Right atrium auricular region (tissue), 2 donors: ENCODE measurements at places on chromosomes 4 and X. TPM values are rescaled to one million over a fixed set of nuclear protein-coding genes. Genes with fewer than 3 reads are reported as not detected.

- no peak overlapping the region for H3K27ac ChIP-seq
- no peaks in the 10 kb centered on the region for H3K36me3 ChIP-seq
- DNase-seq: no peak
- no peaks in the 10 kb centered on the region for H3K27me3 ChIP-seq
Observed at GRCh38 chrX:150621652-150622051, 53.2 kb downstream of the MTM1 start.

DNA sequence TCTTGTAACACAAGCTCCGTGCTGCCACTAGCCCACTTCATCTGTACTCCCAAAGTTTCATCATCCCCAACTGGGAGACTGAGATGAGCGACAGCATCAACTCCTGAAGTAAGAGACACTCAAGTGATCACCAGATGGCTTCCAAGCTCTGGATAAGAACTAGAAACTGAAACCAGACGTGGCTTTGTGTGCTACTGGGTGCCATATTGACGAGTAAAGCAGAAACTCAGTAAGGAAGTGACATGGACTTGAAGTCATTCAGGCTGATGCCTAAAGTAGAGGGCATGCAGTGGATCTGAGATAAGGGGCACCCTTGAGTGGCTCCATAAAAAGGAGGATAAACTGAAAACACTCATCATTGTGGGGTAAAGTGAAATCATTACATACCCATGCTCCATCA is 72.4 kb downstream of the PCYT1B start:
- no peaks in the 10 kb centered on the region for H3K36me3 ChIP-seq
- H3K27ac ChIP-seq: no peak overlapping the region
- no peak for DNase-seq
- H3K27me3 ChIP-seq: no peaks in the 10 kb centered on the region
- no peaks in the 10 kb centered on the region for H3K4me1 ChIP-seq
- H3K4me3 ChIP-seq: no peak overlapping the region

DNA sequence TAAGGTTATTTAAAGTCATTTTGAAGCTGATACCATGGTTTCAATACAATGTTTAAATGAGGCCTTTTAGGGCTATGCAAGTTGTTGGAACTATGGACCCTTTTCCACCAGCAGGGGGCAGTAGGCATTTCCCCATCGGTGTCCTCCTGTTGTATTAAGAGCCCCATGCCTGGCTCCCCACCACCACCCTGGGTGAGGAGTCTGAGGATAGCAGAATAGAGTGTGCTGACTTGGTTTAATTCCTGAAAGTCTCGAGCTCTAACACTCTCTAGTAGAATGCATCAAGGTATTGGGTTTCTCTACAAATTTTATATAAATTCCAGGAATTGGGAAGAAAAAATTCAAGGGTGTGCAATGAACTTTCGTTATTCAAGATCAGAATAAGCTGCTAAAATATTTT is 234.8 kb upstream of the JADE1 start:
- peak; percentile 79 for DNase-seq
- no peak overlapping the region for H3K27ac ChIP-seq
- no peak overlapping the region for H3K4me3 ChIP-seq
- H3K36me3 ChIP-seq: no peaks in the 10 kb centered on the region

GRCh38 chr4:5821665-5822358 is 71.1 kb downstream of the CRMP1 start:
- peaks cover 2% of the 10 kb centered on the region for H3K4me1 ChIP-seq
- peaks cover 16% of the 10 kb centered on the region for H3K36me3 ChIP-seq
- no peak overlapping the region for H3K27ac ChIP-seq
- H3K27me3 ChIP-seq: no peaks in the 10 kb centered on the region
- no peak overlapping the region for H3K4me3 ChIP-seq

GRCh38 chrX:24149351-24150050 is at the start of gene ZFX:
Gene ZFX, plus strand, starts transcription at chrX:24149729. Its CDS starts 23,014 bp downstream, at chrX:24172743.
- H3K27me3 ChIP-seq: no peaks in the 10 kb centered on the region
- H3K27ac ChIP-seq: peak within 1 kb of the TSS; percentile 98
- H3K4me1 ChIP-seq: no peaks in the 10 kb centered on the region

DNA sequence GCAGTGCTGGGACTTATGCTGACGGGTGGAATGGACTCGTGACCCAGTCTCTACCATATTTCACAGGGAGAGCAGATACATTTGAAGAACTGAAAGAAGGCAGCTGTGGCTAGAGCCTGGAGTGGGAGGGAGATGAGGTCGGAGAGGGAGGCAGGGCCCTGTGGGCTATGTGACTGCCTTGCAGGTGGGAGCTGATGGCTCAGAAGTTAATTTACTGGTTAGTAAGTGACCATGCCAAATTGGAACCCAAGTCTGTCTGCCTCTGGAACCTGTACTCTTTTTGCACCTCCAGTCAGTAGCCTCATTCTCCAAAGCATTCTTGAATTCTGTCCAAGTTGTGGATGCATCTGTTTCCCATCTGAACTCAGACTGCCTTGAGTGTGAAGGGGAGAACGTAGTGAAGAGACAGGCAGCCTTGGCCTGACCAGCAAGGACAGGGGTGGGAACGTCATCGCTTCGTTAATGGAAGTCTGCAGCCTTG is 92.3 kb downstream of the REPS2 start:
- no peak overlapping the region for H3K4me3 ChIP-seq
- H3K36me3 ChIP-seq: no peaks in the 10 kb centered on the region
- H3K4me1 ChIP-seq: peaks cover 6% of the 10 kb centered on the region
- DNase-seq: no peak
- H3K27ac ChIP-seq: no peak overlapping the region

Gene C4orf50
- total RNA-seq: not detected

DNA sequence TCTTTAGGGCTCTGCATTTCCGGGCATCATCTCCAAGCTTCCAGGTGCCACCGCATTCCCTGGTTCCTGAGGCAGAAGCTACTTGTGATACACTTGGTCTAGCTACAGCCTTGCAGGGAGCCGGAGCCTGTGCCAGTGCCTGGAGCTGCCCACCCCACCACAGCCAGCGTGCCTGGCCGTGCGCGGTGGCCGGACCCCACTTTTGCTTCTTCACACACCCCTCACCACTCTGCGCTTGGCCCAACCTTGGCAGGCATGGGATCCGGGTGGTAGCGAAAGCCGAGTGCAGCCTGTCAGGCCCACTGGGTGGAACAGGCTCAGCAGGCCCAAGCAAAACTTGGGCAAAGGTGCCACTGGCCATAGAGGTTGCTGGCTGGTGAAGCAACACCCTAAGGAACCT is 823.7 kb downstream of the GLUD2 start:
- H3K4me3 ChIP-seq: no peak overlapping the region
- H3K4me1 ChIP-seq: no peaks in the 10 kb centered on the region
- H3K36me3 ChIP-seq: no peaks in the 10 kb centered on the region
- DNase-seq: no peak
- H3K27me3 ChIP-seq: no peaks in the 10 kb centered on the region
- no peak overlapping the region for H3K27ac ChIP-seq

- H3K4me3 ChIP-seq: no peak overlapping the region
- H3K27me3 ChIP-seq: no peaks in the 10 kb centered on the region
- peaks cover 7% of the 10 kb centered on the region for H3K4me1 ChIP-seq
- no peak for DNase-seq
- H3K27ac ChIP-seq: no peak overlapping the region
- H3K36me3 ChIP-seq: no peaks in the 10 kb centered on the region
Observed at GRCh38 chr4:124684301-124684700, 28.2 kb downstream of the ANKRD50 start.

DNA sequence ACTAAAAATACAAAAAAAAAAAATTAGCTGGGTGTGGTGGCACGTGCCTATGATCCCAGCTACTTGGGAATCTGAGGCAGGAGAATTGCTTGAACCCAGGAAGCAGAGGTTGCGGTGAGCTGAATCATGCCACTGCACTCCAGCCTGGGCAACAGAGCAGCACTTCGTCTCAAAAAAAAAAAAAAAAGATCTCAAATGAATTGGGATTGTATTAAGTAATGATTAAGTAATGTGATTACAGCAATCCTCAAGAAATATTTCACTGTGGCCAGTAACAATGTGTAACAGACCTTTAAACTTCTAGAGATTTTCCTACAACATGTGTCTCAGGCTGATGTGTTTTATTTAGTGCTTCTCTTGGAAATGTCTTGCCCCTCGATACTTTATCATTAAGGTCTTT is 46.8 kb downstream of the PKD2 start:
- no peaks in the 10 kb centered on the region for H3K4me1 ChIP-seq
- no peak for DNase-seq
- no peaks in the 10 kb centered on the region for H3K27me3 ChIP-seq
- peaks cover 34% of the 10 kb centered on the region for H3K36me3 ChIP-seq
- no peak overlapping the region for H3K27ac ChIP-seq
- H3K4me3 ChIP-seq: no peak overlapping the region

Gene SSX4B
- total RNA-seq: not detected

GRCh38 chr4:123102897-123103471 is 180.6 kb upstream of the NUDT6 start:
- DNase-seq: no peak
- H3K4me3 ChIP-seq: no peak overlapping the region
- no peaks in the 10 kb centered on the region for H3K27me3 ChIP-seq
- H3K4me1 ChIP-seq: peaks cover 4% of the 10 kb centered on the region

Gene GTPBP6
- 44.6 TPM for total RNA-seq

DNA sequence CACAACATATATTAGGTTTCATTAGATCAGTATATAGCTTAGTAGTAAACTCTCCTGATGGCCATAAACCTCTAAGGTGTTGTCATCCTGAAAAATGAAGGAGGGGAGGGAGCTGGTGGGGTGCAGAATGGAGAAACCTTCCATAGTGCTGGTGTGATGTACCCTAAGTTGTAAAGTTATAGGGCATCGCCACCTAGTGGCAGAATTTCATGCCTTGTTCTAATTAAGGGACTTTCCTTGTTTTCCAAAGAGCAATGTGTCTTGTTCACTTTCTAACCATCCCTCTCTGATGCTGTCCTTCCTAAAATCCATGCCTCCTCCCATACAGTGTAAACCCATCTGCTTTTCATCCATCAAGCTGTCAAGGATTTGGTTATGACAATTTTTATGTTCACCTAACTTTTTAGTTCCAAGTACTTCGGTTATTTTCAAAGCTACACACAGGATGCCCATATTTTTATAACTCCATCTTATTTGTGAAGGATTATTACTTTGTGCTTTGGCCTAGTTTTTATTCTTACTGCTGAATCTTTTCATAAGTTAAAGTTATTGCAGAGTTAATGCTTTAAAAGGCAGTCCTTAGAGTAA is 4.5 kb downstream of the NBDY start:
- H3K4me1 ChIP-seq: peaks cover 2% of the 10 kb centered on the region
- DNase-seq: peak; percentile 71
- no peaks in the 10 kb centered on the region for H3K27me3 ChIP-seq
